ENCODE measurements at places on chromosomes 1 and 21.

DNA sequence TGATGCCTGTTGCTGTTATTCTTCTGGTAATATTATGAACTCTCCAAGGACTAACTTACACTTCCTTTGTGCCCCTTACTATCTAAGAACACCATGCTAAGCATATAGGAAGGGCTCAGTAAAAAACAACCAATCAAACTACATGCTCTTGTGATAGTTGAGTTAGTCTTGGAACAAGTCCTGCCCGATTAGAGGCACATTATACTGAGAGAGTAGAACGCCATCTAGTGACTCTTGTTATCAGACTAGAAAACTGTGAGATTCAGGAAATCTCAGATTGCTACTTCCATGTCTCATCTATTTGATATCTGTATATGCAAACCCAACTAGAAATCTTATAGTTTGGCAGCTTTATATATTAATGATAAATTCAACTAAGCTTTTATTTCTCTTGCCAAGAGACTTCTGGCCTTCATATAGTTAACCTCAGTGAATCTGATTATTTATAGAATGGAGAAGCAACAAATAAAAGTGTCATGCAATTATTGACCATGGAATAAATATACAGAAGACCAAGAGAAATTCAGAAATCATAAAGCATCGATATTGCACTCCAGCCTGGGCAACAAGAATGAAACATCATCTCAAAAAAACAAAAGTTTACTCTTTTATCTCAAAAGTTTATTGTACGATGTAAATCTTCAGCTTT is 7.8 kb upstream of the SRRM1 start:
- peak; percentile 88 for DNase-seq

- DNase-seq = no peak
Measured at GRCh38 chr21:42429021-42429420, 25.3 kb downstream of the UBASH3A start.

DNA sequence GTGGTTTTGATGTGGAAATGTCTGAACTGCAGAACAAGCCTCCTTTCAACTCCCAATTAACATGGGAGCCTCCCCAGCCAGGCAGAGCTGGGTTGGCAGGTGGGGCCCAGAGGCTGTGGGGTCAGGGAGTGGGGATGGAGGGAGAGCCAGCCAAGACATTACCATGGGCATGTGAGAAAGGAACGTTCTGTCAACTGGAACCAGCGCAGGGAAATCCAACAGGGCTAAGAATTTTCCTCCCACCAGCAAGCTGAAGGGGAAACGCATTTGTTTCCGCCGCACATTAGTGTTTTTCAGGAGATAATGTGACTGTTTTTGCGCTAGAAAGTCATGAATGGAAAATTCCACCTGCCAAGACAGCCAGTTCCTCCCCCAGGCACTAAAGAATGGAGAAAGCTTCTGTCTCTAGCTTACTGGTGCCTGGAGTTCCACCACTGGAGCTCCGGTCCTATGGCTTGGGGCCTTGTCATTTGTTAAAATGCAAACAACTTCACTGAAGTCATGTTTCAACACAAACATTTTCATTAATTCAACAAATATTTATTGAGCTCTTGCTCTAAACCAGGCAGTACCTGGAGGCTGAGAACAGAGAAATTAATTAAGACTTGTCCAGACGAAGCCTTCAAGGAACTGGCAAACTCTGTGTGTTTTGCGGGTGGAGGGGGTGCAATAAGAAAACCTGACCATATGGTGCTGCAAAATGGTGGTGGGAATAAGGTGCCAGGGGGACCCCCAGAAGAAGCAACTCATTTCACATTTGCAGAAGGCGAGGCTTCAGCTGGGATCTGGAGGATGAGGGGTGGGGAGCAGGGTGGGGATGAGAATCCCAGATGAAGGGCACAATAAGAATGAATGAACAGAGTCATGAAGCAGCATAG is 305.1 kb downstream of the MATN1 start:
- DNase-seq = no peak

DNA sequence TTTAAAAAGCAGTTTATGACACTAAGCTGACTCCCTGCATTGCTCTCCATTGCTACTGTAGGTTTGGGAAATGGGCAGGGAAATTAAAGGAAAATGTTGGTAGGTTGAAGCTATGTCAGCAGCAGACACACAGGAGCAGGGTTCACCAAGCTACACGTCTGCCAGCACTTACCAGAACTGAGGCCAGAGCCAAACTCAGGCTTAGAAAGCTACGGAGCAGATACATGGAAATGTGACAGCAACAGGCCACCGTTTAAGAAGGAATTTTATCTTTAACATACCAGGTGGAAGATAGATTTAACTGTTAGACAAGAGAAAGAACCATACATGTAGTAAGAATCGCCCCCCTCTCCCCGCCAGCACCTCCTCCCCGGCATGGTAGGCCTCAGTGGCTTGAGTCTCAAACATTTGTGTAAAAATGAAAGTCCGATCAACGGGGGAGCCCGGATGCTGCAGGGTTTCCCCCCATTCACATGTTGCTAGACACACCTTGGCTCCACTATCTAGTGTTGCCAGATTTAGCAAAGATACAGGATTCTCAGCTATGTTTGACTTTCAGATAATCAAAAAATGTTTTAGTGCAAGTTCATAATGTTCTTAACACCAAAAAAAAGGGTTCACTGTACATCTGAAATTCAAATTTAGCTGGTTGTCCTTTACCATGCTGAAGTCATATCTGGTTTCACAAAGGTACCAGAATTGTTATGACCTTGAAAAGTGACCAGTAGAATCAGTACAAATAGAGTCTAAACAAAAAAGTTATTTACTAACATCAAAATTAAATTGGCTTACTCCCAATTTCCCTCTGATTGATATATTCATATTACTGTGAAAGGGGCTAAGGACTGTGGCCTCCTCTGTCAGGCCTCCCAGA is 6.7 kb downstream of the OR2T11 start:
- no peak for DNase-seq

DNA sequence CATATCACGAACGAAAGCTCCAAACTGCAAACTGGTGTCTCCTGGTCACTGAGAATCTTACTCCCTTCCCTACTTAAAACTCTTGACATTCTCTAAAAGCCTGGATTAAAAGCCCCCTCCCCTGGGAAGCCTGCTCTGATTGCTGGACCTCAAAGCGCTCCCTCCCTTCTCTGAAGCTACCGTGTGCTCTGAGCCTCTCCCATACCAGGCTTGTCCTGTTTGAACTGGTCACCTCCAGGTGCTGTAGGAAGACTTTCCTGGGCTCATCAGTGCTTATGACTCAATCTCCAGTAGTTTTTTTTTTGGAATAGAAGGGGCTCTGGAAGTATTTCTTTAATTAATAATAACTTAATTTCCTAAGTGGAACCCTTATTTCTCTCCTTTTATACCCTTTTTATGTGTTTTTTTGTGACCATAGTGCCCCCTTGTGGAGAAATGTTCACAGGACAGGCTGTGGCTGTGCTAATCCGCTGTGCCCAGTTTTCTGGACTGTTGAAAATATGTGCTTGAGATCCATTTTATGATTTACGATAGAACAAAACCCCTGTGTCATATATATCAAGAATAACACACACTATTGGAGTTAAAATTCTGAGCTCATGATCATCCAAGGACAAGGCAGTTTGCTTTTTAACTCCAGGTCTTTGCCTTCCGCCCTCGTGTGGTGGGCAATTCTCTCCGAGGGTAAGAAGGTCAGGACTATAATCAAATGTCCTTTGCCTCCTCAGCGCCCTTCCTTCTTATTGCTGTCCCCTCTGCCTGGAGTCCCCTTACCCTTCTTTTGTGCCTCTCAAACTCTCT is 16.9 kb downstream of the MTARC1 start:
- peak; percentile 61 for DNase-seq

Measured in GM23338 (cell line).